ENCODE measurements at places on chromosomes 6 and 20. TPM values are rescaled to one million over a fixed set of nuclear protein-coding genes. Genes with fewer than 3 reads are reported as not detected.

Gene C6orf58
- total RNA-seq, result not detected

Gene B3GALT4
- 11.7 TPM for total RNA-seq

Gene HUS1B
- 1.2 TPM for total RNA-seq

Gene PLAGL1
- total RNA-seq, result 6.8 TPM

Gene CFAP206
- not detected for total RNA-seq

Gene OR2H1
- total RNA-seq, result not detected

Gene CRISP2
- total RNA-seq, result not detected

Gene BTN2A1
- 18.9 TPM for total RNA-seq

Gene HSF2
- 36.1 TPM for total RNA-seq

DNA sequence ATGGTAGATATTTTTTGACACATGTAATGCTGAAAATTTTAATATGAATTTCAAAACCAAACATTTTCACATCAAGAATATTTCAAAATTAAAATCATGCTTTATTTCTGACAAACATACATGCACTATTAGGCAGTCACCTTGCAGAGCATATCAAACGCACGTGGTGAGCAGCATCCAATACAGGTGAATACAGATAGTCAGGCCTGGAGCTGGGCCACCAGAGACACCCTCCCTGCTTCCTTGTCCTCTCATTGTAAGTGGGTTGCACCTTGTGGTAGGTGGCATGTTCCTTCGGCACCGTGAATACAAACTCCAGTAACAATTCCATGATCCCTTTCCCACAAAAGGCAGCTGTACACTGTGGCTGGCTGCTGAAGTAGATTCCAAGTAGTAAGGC lies 8.9 kb downstream of the REV3L start:
- no peak for DNase-seq

- peak; percentile 73 for DNase-seq
These were observed 60.1 kb upstream of the PRSS16 start for GRCh38 chr6:27187231-27188060.

GRCh38 chr6:89970609-89971337 lies 76.5 kb downstream of the GJA10 start:
- DNase-seq, result peak; percentile 68

DNA sequence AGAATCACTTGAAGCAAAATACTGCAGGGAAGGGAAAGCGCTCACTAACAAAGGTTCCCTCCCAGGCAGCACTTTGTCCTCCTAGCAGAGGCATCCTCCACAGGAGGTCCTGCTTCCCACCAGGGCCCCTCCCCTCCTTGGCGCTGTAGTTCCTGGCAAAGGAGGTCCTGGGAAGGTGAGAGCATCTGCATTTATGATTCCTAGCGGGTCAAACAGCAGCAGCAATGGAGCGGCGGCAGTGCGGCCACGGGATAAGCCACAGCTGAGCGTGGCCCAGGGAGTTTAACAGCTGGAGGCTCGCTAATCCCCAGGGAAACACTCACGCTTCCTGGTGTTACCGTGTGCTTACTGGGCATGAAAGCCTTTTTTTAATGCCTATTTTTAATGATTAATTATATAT lies 185.8 kb downstream of the TTLL2 start:
- DNase-seq, result no peak

DNA sequence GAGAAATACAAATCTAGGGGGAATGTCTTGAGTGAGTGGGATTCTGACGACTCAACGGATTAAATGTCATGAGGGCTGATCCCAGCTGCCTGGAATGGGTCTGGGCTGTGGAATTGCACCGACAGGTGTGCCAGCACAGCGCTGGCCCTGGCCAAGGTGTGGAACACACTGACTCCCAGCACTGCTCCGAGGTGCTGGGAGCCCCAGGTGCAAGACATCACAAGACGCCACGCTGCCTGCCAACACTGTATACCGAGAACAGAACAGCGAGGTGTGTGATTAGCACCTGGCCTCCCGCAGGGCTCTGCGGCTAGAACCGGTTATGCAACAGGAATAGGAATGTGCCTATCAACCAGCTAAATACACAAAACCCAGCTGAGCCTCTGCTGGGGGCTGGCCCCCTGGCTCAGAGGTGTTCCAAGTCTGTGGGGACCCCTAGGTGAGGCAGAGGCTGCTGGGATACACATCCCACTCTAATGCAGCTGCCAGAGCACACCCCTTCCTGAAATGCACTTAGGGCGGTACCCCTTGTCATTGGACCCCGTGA lies 24.8 kb upstream of the APMAP start:
- DNase-seq, result no peak

DNA sequence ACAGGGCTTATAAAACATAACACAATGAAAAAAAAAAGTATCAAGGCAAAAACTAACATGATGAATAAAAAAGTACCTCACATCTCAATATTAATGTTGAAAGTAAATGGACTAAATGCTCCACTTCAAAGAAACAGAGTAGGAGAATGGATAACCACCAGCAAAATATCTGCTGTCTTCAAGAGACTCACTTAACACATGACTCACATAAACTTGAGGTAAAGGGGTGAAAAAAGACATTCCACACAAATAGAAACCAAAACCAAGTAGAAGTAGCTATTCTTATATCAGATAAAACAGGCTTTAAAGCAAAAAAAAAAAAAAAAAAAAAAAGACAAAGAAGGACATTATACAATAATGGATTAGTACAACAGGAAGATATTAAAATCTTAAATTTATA lies 86.9 kb downstream of the TBC1D32 start:
- peak; percentile 40 for DNase-seq

DNA sequence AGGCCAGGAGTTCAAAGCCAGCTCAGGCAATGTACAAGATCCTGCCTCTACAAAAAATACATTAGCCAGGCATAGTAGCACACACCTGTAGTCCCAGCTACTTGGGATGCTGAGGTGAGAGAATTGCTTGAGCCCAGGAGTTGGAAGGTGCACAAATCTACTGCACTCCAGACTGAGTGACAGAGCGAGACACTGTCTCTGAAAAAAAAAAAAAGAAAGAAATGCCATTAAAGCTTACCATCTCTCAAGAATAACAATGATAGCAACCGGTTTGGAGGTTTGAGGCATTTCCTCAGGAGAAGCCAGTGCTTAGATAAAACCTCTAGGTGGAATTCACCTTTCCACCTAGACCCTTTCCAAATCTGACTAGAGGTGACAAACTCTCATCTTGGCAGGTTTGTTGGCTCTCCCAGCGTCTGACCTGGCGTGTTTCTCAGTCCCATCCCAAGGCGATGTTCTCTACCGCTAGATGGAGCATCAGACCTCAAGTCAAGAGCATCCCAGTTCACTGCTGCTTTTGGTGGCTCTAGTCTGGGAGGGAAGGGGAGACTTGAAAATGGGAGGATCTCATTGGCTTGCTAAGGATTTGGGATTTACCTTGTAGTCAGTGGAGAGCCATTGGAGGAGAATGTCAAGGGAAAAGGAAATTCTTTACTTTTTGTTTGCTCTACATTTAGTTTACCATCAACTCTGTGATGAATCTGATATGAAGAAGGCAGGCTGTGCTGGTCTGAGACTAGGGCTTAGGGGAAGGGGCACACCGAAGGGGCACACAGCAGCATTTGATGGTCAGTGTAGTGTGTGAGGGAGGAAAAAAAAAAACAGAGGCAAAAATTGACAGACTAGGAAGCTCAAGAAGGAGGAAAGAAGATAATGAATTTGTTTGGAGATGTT lies 67.9 kb downstream of the NCOA7 start:
- DNase-seq, result peak; percentile 76

- DNase-seq, result no peak
These were observed 806 bp downstream of the MICAL1 start for GRCh38 chr6:109454496-109455436.

GRCh38 chr6:130223508-130223907 lies 757 bp upstream of the SAMD3 start:
- no peak for DNase-seq

GRCh38 chr6:15246666-15247499 lies 1.0 kb downstream of the JARID2 start:
- DNase-seq, result no peak

DNA sequence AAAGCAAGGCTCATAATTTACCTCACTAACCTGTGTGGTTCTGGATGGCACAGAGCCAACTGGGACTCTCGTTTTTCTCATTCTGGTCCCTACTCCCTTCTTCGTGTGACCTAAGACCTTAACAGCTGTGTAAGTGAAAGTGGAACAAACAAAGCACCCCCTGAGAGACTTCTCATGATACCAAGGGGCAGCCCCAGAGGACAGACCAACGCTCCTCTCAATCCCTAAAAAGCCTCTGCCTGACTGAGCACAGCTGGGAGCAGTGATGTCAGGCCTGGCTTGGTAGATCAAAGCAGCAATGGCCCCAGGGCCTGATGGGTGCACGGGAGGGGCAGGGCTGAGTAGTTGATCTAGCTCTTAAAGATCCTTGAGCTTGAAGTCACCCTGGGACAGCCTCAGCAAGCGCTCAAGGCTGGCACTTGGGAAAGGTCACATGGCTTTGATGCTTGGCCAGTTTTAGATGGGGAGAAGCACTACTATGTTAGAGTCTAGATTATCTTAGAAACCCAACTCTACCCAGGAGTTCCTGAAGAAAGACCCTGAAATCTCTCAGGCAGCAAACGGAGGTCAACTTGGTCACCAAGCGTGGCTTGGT lies 16.2 kb upstream of the TGM2 start:
- DNase-seq, result no peak

- no peak for DNase-seq
These were observed 34.6 kb upstream of the ADGRF1 start for GRCh38 chr6:47076422-47077344.

GRCh38 chr6:167706313-167707109 lies 120.2 kb upstream of the AFDN start:
- peak; percentile 34 for DNase-seq

DNA sequence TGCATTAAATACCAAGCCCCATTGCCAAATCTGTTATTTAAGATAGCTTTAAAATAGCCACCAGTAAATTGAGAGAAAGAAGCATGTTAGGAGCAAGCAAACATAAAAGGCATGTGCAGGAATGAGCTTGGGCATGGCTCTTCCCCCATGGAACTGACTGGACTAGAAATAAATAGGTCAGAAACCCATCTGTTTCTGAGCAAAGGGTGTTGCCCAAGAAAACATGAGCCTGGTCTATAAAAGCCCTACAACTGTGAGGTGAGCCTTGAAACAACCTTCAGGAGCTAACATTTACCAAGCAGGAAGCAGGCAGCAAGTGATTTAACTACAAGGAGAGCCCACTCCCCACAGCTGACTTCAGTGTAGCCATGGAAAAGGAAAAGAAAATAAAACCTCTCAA lies 126.3 kb downstream of the C6orf118 start:
- DNase-seq, result no peak

- no peak for DNase-seq
These were observed 137.0 kb upstream of the HEY2 start for GRCh38 chr6:125612345-125612846.

DNA sequence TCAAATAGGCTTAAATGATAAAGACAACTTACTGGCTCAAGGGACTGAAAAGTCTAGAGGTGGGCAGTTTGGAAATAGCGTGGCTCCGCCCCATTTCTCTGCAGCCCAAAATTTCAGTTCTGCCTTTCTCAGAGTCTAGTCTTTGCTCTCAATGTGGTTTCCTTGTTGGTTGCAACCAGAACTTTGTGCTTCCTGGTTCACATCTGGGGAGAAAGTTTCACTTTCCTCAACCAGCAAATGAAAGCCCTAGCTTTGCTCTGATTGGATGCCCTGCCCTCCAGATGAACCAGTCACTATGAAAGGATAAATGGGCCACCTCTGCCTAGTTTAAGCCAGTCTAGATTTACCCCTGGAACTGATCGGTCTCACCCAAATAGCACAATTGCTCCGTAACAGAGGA lies 14.9 kb downstream of the SYCP2L start:
- no peak for DNase-seq

DNA sequence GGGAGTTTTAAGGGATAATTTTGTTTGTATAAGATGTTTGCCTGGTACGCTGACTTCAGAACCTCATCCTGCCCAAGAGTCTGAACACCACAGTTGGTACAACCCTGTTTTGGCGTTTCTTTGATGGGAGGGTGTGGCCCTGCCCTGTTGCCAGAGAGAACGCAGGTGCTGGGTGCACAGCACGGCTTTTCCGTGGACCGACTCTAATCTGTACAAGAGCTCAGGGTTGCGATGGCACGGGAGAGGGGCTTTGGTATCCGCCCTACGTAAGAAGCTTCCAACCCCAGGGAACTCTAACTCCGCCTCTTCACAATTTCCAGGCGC lies 1.3 kb downstream of the CYP24A1 start:
- no peak for DNase-seq

GRCh38 chr6:134402372-134402984 lies 84.6 kb upstream of the SGK1 start:
- no peak for DNase-seq

DNA sequence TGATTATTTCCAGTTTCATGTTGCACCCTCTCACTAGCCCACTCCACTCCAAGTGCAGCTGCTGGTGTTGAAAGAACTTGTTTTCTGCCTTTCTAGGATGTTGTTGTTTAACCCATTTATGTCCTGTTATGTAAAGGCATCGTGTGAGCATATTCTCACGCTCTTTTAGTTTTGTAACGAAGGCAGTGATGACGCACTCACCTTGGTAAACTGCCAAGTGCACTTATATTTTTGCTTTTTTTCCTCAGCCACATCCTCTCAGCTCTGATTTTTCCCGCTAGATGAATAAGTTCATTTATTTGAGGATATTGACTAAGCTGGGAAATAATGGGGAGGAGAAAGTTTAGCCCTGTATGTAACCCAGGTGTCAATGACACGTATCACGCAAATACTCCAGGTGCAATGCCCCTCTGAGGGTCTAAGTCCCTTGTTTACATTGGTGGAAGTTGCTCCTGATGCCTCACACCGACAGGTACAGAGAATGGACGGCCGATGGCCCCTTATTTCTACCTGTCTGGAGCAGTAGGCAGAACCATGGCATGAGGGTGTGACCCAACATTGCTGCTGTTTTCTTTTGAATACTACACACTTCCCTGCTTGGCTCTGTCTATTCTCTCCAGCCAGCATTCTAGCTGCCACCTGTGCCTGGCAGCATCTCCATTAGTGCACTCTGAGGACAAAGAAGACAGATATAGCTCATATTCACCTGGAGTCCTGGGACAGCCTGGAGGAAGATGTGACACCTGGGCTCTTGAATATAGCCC lies 132.7 kb upstream of the SLC24A3 start:
- no peak for DNase-seq

- DNase-seq, result no peak
These were observed 118.2 kb downstream of the RPS12 start for GRCh38 chr6:132932588-132932987.

- DNase-seq, result no peak
These were observed 69.6 kb upstream of the ZNF184 start for GRCh38 chr6:27542485-27542884.

GRCh38 chr6:291204-291696 lies 1.0 kb upstream of the DUSP22 start:
- no peak for DNase-seq

GRCh38 chr6:148578489-148578814 lies 168.4 kb upstream of the UST start:
- DNase-seq, result no peak

DNA sequence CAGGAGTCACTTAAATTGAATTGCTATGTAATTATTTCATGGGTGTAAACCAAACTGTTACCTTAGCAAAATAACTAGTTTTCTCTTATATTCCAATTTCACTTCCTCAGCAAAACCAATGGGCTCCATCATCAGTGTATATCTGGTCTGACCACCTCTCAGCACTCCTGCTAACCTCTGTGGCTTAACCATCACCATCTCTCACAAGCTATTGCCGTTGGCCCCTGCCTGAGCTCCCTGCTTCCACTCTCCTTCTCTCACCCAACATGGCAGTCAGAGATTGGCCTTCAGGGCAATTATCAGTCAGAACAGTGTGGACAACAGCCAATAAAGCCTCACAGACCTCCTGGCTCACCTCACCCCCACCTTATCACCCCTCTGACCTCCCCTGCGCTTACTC lies 124.0 kb downstream of the CARMIL1 start:
- no peak for DNase-seq

GRCh38 chr6:85435851-85436250 lies 14.0 kb upstream of the NT5E start:
- no peak for DNase-seq

GRCh38 chr20:32509639-32510066 lies 75.5 kb downstream of the NOL4L start:
- DNase-seq, result no peak

Measured in cardiac muscle cell (in vitro differentiated cells and primary cell).